Right hindlimb (tissue), 1 donor: ENCODE measurements at places on chromosomes 4 and X.
A peak's percentile ranks its signal among the peaks of the same experiment; 100 is the strongest.

GRCh38 chr4:5050520-5051277 lies 581 bp upstream of the STK32B start:
- DNase-seq, result peak; percentile 83

DNA sequence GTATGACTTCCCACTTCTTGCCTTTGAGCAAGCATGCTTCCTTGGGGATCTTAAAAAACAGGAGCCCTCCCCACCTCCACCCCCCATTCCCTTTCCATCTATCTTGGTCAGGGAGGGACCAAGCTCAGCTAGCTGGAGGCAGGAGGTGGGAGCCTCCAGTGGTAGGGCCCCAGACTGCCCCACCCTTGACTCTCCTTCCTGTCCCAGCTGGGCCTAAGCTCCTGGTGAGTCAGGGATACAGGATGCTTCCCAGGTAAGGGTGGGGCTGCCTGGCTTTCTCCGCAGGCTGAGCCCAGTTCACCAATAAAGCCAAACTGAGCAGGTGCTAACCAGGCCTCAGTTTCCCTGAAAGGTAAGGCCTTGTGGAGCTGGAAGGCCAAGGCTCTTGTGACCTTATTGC lies 15.2 kb downstream of the EFNB1 start:
- DNase-seq, result no peak

- DNase-seq, result no peak
Observed at GRCh38 chr4:100483796-100484195, 34.0 kb downstream of the EMCN start.

DNA sequence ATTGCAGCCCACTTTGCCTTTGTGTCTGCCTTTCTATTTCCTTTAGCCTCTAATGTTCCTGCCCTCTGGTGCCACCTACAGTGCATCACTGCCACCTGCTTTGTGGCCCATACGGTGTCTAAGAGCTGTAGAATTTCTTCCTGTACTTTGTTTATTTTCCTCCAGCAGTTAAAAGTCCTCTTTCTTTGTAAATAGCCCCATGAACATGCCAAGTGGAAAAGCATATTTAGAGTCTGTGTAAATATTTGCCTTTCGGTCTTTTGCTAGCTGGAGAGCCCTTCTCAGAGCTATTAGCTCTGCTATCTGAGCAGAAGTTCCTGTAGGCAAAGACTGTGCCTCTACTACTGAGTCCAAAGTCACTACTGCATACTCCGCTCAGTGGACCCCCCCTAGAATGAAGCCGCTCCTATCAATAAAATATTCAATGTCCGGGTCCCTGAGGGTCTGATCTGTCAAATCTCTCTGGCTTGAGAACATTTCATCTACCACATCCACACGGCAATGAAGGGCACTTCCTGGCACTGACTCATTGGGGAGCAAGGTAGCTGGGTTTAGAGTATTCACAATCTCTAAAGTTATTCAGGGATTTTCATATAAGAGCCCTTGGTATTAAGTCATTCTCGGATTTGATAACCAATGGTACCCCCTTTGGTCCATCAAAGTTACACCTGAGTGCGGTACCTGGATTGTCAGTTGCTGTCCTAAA lies 36.3 kb downstream of the SULT1E1 start:
- DNase-seq, result no peak

DNA sequence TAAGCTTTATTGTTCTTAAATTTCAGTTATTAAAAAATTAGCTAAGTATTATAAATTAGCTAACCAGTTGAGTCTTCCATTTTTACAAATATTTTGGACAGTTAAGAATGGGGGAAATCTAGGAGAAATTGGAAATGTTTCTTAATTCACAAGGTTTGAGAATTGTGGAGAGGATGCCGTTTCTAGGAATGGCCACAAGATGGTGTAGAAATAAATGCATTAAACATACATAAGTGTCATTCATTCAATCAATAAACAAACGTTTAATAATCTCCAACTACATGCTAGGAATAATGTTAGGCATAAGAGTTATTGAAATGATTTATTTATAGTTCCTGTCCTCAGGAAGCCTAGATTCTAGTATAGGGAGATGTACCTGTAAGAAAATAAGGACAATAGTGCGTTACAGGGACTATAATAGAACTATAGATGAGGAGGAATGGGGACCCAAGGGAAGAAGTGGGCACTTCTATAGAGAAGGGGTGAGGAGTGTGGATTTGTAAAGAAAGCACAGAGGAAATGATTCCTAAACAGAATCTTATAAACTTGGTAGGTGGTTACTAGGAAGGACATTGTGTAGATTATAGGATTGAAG lies 195.7 kb upstream of the ANK2 start:
- no peak for DNase-seq

- no peak for DNase-seq
Observed at GRCh38 chr4:2648159-2648814, 107.8 kb downstream of the TNIP2 start.

DNA sequence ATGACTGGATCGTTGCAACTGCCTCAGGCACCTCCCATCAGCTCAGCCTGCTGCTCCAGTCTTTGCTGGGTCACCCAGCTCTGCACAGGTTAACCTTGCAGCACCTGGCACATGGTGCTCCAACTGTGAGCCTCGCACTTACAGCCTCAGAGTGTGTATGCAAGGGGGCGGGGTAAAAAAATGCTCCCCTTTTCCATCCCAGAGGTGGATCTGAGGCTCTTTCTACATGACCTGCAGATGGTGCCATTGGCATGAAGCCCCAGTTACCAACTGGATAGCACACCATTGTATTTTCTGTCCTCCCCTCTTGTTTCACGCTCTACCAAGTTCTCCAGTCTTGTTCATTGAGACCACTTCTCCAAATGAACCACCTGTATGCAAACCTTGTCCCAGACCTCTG lies 46.2 kb upstream of the TRPC3 start:
- no peak for DNase-seq

- no peak for DNase-seq
Observed at GRCh38 chrX:26954029-26954428, 509.1 kb downstream of the PPP4R3C start.

DNA sequence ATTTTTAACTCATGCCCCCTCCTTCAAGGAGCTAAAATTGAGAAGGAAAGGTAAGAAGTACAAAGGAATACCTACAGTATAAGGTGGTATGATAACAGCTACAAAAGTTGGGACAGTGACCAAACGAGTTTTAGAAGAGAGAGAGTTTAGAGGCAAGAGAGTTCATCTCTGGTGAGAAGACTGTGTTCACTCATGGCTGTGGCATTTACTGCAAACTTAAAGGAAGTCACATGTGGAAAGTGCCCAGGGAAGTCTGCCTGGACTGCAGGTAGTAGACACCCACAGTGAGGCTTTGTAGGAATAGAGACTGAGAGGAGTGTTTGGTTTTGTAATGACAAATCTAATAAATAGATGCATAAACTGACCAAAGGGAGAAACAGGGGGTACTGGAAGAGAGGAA lies 493.5 kb downstream of the IL15 start:
- no peak for DNase-seq

DNA sequence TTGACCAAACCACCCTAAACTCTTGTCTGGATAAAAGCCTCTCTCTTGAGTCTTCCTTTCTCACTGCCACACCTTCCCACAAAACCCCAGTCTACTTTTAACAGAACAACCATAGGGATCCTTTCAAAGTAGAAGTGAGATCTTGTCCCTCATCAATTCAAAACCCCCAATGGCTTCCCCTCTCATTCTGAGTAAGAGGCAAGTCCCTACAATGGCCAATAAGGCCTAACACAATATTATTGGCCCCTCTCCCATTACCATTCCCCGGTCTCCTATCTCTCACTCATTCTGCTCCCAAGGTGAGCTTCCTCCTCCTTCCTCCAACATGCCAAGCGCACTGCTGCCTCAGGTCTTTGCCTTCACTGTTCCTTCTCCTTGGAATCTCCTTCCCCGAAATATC lies 57.1 kb downstream of the REELD1 start:
- no peak for DNase-seq

GRCh38 chr4:1863297-1864033 lies 7.5 kb upstream of the LETM1 start:
- DNase-seq, result no peak

DNA sequence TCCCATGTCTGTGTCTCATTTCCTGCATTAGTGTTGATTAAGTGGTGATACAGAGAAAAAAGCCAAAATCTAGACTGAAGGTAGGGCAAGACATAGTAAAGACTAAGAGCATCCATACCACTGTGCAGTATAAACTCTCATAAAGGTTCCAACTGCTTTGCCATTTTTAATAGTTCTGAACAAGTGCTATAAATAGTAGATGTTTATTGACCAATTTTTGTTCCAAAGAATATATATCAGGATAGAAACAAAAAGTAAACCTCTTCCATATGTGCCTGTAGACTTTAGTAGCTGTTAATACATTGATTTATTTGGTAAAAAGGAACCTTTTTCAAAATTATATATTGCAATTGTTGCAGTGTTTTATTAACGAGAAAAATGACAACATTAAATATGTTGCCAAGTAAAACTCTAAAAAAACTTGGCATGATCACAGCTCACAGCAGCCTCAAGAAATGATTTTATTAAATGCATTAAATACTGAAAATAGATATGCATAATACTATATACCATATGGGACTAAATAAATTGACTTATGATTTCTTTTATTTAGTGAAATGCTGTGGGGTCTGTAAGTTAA lies 22.3 kb upstream of the AASDH start:
- no peak for DNase-seq

DNA sequence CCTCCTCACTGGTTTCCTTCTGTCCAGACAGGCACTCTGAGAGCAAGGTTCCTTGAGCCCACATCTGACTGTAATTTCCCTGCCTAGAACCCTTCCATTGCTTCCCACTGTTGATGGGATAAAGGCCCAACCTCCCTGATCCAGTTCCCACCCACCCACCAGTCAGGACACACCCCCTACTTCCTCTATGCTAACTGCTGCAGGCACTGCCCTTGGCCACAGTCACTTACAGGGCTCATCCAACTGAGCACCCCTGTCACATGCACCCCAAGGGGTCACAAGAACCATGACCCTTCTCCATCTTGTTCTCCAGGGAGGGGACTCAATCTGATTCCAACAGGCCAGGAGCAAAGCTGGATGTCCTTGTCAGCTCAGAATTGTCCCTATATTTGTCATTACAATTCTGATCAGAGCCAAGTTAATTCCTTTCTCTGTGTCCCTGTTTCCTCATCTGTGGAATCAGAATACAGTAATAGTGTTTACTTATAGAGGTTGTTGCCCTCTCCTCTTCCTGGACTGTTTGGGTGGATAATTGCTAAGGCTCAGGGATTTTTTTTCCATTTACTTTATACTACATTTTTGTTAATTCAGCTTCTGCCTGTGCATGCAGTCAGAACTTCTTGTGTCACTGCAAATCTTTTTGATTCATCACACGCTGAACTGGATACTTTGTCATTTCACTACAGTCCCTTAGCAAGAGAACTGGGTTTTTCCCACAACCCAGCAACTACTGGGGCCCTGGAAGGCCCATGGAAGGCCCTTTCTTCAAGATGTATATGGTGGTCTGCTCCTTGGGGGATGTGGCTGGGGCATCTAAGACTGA lies 105.6 kb upstream of the MAMLD1 start:
- DNase-seq, result no peak

- no peak for DNase-seq
Observed at GRCh38 chr4:13986548-13986947, 359.0 kb upstream of the BOD1L1 start.

- no peak for DNase-seq
Observed at GRCh38 chrX:31652650-31653049, 580.8 kb upstream of the FTHL17 start.

DNA sequence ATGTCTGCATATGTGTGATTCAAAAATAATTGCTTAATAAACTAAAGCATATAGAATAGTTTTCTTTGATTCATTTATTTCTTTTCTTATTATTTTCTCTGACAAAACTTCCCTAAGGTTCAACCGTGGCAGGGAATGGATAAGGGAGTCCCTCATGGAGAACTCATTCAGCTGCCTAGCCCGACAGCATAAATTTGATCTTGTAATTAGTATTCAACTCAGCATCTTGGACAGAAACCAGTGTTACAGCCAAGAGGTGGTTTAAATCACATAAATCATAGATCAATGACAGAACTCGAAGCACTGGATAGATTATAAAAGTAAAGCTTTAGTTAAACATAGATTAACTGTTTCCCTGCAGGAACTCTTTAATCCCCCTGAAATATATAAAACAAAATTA lies 174.3 kb upstream of the POU3F4 start:
- no peak for DNase-seq

DNA sequence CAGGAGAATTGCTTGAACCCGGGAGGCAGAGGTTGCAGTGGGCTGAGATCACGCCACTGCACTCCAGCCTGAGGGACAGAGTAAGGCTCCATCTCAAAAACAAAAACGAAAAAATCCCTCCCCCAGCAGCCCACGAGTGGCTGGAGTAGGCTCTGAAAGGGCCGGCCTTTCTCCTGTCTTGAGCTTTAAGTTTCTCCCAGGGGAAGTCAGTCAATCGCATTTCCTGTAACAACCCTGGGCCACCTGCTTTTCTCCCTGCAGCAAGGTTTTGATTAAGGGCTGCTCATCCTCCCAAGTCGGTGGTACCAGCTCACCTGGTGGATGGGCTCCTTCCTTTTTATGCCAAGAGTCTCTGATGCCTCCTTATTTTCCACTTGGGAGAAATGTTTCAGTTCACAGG lies 2.0 kb upstream of the NYX start:
- DNase-seq, result no peak

- DNase-seq, result no peak
Observed at GRCh38 chr4:55822329-55822728, 2.7 kb downstream of the EXOC1L start.

DNA sequence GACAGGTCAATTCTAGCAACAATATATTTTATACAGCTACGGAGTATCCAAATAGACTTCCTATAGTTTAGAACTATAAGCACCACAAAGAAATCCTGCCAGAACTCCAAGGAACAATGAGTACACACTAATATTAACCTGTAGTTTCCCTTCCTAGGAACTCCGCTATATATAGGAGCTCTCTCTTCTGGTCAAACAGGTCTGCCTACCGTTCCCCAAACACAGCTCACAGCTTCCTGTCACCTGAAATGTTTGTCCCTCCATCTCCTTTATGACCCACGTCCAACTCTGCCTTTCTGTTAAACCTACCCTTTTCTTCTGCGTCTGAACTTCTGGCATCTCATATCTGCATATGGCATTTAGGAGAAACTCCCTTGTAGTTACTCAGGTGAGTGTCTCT lies 10.5 kb upstream of the GJB1 start:
- DNase-seq, result no peak

DNA sequence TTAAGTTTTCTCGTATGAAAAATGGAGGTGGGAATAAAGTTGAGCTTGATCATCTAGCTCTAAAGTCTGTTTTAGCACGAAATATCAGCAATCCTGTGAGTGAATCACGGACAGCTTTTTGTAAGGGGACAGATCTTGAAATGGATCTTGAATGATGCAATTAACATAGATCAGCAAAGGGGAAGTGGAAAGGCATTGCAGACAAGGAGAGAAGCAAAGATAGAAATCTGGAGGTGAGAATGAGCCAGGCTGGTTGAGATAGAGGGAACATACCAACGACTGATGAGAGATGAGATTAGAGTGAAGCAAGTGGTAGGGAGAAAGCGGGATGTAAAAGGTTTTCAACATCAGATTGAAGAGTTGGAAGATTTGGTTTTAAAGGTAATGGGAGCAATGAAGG lies 4.6 kb upstream of the DGKK start:
- no peak for DNase-seq

GRCh38 chrX:40663880-40664630 lies 16.7 kb upstream of the CXorf38 start:
- peak; percentile 17 for DNase-seq
